ENCODE measurements at places on chromosomes 7 and 10.

DNA sequence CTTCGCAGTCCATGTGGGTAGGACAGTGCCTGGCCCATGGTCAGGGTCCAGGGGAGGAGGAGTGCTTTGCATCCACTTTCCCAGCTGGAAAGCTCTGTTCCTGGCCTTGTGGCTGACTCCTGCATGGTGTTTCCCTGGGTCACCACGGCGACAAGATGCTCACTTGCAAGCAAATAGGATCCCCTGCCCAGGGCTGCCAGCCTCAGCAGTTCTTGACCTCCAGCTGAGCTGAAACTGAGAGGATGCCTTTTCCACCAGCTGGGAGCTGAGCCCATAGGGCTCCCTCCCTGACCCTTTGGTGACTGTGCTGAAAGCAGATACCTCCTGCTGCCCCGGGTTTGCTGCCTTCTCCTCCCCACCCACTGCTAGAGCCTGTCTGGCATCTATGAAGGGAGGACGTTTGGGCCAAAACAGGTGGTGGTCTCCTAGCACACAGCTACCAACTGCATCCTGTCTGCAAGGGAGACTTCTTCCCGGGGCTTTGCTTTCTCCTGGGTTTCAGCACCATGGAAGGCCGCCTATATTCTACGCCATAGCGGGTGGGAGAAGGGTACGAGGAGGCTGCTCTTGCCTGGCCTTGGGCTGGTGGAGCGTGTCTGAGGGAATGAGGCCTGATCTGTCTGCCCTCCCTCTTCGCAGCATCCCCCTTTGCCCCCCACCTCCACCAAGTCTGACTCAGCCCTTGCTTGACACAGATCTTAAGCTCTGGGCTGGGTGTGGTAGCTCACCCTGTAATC is 34.4 kb downstream of the UBTD1 start:
- DNase-seq: no peak

DNA sequence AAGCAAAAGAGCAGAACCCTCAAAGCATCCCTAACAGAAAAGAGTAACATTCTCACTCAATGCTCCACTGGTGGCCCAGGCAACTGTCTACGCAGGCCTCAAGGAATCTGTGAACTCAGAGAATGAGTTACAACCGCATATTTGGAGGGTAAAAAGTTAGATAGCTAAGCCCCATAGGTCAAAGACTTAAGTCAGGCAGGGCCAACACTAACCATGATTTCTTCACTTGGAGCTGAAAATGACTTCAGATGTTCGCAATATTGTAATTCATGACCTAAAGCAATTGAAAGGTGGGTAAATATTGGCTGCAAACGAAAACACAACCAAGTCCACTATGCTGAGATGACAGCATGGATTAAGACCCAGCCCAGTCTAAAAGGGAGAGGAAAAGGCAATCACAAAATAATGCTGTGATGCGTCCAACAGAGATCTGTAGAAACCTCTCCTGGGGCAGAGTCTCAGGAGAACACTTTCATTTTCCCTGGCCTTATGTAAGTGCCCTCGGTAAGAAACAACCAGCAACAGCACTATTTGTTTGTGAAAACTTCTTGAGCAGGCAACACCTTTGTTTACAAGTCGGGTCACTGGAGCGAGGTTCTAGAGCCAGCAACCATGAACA is 176.5 kb downstream of the TNS3 start:
- no peak for DNase-seq

GRCh38 chr10:92844746-92845145 is 3.6 kb upstream of the EXOC6 start:
- DNase-seq: no peak

- DNase-seq: no peak
Measured at GRCh38 chr10:85916994-85917573, 449.5 kb downstream of the GRID1 start.

GRCh38 chr10:60862517-60862916 is 81.5 kb downstream of the RHOBTB1 start:
- no peak for DNase-seq

GRCh38 chr7:30412782-30413504 is 65.6 kb downstream of the NOD1 start:
- DNase-seq: peak; percentile 24

DNA sequence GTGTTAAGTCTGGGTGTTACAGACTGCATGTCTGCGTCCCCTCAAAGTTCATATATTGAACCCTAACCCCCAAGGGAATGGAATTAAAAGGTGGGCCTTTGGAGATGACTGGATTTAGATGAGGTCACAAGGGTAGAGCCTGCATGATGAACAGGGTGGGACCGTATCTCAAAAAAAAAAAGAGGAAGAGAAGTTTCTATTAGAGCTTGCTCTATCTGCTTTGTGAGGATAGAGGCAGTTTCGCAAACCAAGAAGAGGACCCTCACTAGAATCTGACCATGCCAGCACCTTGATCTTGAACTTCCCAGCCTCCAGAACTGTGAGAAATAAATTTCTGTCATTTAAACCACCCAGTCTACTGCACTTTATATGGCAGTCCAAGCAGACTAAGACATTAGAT is 1.4 kb downstream of the KIN start:
- no peak for DNase-seq

- DNase-seq: no peak
Measured at GRCh38 chr10:66981361-66982052, 55.7 kb downstream of the LRRTM3 start.

Measured in GM12864 (cell line).